Hematopoietic multipotent progenitor cell treated with erythropoietin and hydrocortisone succinate and interleukin-3 and kit ligand, for 6 days (in vitro differentiated cells): ENCODE measurements at places on chromosomes 6 and 20.

- no peak for DNase-seq
Measured at GRCh38 chr6:25614052-25614451, 38.0 kb upstream of the SCGN start.

DNA sequence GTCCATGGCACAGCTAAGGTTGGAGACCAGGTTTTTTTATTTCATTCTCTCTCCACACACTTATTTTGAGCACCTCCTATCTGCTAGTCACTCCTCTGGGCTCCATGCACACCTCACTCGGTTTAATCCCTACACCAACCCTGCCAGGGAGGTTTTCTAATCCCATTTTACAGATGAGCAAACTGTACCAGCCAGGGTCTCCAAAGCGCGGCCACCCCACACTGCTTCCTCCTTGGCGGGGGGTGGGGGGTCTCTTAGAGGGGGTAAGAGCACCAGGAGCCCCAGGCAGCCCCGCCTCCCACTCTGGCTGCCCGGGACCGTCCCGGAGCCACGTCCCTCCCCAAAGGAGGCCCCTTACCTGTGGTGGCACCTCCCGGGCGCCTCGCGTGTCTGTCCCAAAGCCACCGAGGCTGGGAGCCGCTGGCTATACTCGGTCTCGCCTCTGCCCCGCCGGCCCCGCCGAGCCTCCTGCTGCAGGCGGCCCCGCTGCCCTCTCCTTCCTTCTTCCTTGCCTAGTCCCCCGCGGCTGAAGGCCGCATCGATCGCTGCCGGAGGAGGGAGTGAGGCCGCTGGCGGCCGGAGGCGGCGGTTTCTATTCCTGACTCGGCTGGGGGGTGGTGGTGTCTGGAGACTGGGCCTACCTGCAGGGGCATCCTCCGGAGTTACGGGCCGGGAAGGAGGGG, at the start of gene KCNS1:
Gene KCNS1, minus strand, starts transcription at position 565 of the 683 bp plus-strand sequence. CDS start 1,891 bp downstream, outside the sequence.
- peak; percentile 23 for DNase-seq

GRCh38 chr6:78713564-78713963, 153.8 kb upstream of the IRAK1BP1 start:
- no peak for DNase-seq

GRCh38 chr6:8180327-8181159, 78.2 kb upstream of the EEF1E1 start:
- no peak for DNase-seq

DNA sequence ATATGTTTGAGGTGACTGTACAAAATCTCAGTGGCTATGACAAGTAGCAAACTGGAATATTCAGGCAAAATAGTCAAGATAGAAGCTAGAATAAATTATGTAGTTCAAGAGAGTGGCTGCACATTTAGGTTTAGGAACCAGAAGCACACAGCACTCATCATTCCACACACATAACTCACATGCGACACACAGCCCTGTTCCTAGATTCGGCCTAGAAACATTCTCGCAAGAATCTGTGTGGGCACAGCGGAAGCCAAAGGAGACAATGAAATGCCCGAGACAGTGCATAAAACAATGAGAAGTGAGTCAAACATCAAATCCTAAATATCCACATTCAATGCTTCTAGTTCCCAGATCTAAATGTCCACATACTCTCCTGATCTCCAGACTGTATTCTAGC, 9.5 kb upstream of the SUPT3H start:
- no peak for DNase-seq
